Urinary bladder (tissue), 4 donors: ENCODE measurements at places on chromosomes 1 and 21. TPM values are rescaled to one million over a fixed set of nuclear protein-coding genes. Genes with fewer than 3 reads are reported as not detected.
A peak's percentile ranks its signal among the peaks of the same experiment; 100 is the strongest.

- no peak for DNase-seq
Measured at GRCh38 chr1:9849691-9850441, 26.1 kb upstream of the CLSTN1 start.

- DNase-seq: no peak
Measured at GRCh38 chr1:67300561-67300960, 7.1 kb upstream of the IL12RB2 start.

DNA sequence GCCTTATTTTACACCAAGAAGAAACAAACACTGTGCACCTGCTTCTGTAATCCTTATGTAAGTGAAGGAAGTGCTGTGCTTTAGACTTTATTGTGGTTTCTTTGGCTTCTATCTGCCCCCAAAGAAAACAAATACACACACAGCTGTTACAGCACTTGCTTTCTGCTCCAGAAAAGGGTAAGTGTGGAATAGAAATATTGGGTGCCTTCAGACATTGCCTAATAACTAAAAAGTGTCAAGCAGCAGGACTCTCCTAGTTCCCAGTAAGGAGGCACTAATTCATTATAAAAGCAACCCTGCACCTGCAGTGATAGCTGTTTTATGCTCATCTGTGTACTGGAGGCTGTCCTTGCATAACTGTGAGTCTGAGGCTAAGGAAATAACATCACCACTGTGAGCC, 23.4 kb upstream of the PRRX1 start:
- DNase-seq: no peak

GRCh38 chr1:77832901-77833300, 53.5 kb downstream of the MIGA1 start:
- peak; percentile 59 for DNase-seq

GRCh38 chr21:26167593-26167992, 3.0 kb downstream of the APP start:
- no peak for DNase-seq

DNA sequence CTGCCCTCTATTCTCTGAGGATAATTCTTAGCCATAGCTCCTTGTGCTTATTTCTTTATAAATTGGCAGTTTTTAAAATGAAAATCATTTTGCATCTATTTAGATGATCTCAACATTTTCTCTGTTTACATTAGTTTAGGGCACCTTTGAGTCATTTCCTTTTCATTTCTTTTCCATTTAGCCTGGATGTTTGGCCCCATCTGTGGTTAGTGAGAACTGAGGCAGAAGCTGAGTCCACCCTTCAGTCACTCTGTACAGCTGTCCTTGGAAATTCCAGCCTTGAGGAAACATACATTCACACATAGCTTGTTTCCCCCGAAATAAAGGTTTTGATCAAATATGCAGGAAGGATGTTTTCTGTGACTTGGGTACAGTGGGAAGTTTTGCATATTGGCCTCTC, 123.7 kb downstream of the NTNG1 start:
- DNase-seq: no peak

- DNase-seq: no peak
Measured at GRCh38 chr1:24058671-24059455, 53.1 kb downstream of the MYOM3 start.

- no peak for DNase-seq
Measured at GRCh38 chr1:28976248-28976647, 61.9 kb downstream of the EPB41 start.

DNA sequence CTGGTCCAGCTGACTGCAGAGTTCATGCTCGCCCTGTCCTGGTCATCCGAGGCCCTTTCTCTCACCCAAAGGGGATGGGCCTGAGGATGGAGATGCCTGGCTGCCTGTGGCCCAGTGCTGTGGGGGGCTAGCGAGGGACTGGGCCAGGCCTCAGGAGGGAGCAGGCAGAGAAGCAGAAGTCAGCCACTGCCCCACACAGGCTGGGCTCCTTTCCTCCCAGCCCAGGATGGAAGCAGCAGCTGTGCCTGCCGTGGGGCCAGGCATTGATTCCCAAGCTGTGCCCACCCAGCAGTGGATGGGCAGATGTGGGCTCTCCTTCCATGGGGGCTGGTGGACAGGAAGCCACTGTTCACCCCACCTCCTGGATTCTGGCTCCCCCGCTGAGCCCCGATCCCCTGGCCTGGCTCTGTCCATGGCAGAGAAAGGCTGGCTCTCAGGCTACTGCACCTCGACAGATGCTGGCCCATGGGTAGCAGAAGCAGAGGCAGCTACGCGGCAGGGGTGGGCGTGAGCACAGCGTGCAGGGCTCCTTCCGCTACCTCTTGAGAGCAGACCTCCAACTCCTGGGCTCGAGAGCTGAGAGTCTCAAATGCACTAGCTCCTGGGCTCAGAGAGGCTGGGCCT, 24.6 kb downstream of the RUNX3 start:
- no peak for DNase-seq

DNA sequence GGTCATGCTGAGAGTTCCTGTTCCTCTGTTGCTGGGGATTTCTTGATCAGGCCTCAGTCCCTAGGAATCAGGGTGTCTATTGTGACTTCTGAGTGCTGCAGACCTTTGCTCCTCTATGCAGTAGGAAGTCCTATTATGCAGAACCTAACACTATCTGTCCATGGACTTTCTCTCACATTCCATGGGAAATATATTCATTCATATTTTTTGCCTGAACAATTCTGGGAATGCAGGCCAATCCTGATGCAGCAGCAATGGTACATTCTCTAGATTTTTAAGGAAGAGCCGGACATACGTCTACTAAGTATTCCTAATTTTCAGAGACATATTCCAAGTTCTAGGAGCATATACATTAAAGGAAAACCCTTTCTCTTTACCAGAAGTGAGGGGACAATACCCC, 61.1 kb upstream of the C1orf87 start:
- DNase-seq: no peak

- no peak for DNase-seq
Measured at GRCh38 chr1:100517515-100517914, 20.4 kb upstream of the GPR88 start.

DNA sequence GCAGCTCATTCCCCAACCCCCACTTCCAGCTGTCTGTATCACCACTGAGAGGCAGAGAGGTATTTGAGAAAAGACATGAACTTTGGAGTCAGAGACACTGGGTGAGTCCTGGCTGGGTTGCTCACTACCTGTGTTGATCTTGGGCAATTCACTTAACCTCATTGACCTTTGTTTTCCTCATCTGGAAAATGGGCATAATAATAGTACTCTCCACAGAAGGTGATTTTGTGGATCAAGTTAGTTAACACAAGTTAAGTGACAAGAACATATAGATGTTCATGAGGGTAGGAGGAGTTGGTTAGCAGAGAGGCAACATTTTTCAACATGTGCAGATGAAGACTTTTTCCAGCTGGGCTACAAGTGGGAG, 17.1 kb upstream of the ETV3L start:
- DNase-seq: no peak

DNA sequence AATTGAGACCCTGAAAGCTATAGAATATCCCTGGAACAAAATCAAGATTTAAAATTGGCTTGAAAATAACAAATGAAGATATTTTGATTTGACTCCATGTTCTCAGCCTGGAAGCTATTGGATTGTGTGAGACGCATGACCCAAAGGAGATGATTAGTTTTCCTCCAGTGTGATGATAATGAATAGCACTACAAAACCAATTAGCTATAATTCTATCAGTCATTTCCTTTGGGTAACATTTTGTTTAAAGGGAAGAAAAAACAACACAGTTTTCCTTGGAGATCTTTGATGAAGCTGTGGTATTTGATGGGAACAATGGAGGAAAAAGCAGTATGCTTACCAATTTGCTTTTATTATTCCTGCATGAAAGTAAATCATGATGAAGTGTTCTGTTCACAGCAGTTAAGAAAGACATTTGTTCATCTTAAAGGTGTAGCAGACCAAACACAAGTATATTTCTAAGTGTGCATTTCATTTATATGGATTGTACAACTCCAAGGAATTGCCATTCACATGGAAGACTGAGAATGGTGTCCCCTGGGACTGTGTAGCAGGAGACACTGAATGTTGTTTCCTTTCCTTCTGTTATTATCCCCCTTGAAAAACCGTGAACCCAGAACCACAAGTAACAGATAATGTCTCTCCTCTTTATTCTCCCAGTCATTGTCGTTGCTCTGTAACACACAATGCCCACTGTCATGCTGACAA, 111.4 kb downstream of the CACHD1 start:
- no peak for DNase-seq

- no peak for DNase-seq
Measured at GRCh38 chr1:233138788-233139585, 156.5 kb downstream of the PCNX2 start.

GRCh38 chr1:109535481-109535880, 4.2 kb upstream of the GPR61 start:
- no peak for DNase-seq

DNA sequence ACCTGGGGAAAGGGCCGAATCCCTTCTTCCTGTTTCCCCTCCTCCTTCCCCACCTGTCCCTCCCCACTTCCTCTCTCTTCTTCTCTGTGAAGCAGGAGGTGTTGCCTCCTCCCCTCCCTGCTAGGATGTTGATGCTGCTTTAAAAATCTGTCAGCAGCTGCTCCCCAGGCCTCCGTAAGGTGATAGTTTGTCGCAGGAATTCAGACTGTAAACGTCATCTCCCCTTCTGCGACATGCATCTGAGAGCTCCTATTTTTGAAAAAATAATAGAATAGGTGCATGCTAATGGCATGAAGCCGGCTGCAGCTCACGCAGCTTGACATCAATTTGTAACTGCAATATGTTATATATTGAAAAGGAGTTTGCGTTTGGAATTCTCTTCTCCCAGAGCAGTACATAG, 70.1 kb downstream of the KAZN start:
- DNase-seq: no peak

DNA sequence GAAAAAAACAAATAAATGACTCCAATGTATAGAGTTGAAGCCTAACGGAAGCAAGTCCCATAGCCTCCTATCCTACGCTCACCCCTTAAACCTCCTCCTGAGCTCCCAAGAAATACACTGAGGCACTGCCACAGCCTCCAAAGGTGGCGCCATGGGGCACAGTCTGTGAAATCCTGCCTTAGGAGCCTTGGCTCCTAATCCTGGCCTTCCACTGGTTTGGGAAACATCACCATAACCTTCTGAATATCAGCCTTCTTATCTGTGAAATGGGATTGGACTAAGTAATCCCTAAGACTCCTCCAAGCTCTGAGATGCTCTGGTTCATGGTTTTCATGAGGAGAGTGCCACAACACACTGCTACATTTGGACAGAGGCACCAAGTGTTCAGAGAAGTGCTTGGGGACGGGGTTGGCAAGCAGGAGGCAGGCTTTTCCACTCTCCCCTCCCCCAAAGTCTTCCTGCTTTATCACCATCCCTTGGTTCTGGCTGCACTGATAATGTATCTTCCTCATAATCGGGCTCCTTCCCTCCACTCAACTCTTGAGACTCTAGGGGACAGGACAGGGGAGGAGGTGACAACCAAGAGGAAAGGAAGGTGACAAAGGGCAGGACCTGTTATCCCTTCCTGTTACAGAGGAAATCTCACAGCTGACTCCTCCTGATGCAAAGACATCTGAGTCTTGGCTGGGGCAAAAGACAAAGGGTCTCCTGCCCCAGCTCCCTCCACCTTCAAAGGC, 2.7 kb downstream of the SLAMF7 start:
- DNase-seq: no peak

DNA sequence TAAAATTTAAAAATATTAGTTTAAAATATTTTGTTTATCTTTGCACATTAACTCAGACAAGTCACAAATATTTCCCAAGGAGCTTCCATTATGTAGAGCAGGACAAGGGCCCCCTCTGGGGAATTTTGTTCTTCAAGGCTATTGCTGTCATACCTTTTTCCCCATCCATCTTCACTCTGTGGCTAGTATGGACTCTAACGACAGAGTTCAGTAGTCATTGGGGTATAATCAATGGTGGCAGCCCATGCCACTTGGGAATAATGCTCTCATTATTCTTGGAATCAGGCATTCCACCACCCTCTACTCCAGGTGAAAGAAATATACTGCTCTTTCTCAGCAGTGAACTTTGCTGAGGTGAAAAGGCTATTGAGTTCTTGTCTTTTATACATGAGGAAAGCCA, 38.5 kb upstream of the ERO1B start:
- DNase-seq: no peak

GRCh38 chr1:51937112-51937511, 53.4 kb downstream of the RAB3B start:
- DNase-seq: no peak

GRCh38 chr1:233516732-233517131, 97.2 kb upstream of the KCNK1 start:
- DNase-seq: no peak

DNA sequence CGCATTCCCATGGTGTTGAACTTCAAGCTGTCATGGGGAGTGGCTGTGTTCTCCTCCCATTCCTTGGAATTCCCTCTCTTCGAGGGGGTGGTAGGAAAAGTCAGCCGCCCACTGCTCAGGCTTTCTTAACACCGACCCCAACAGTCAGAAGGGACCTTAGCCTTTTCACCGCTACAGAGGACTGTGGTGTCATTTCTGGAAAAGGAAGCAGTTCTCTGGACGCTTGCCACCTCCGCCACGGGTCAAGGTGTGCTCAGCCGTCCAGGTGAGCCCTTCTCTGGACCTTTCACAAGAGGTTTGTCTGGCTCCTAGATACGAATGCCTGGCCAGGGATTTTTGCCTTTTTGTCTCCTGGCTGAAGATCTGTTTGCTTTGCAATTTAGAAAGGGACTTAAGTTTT, 31.8 kb downstream of the CLIC6 start:
- DNase-seq: no peak

DNA sequence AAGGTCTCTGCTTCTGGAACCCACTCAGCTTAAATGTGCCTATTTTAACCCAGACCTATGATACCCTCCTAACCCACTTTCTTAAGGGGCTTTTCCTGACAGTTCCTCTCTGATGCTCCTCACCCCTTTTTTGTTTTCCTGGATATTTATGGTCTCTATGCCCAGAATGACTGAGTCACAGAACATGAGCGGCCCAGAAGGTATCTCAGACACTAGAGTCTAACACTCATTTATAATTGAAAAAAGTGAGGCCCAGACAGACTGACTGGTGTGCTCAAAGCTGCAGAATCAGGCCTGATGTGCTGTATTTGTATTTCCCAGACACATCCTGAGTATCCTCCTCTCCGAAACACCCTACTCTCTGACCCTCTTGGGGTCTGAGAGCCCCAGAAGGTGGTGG, 44.0 kb downstream of the LRRC71 start:
- no peak for DNase-seq

TAS1R3 gene
- total RNA-seq: 0.48 TPM

TMEM53 gene
- total RNA-seq: 2.4 TPM

AIRE gene
- total RNA-seq: 0.11 TPM

RIIAD1 gene
- total RNA-seq: not detected

CACHD1 gene
- total RNA-seq: 22.3 TPM

OR14K1 gene
- not detected for total RNA-seq

AGMAT gene
- 0.48 TPM for total RNA-seq

IVL gene
- 2.7 TPM for total RNA-seq

ATAD3C gene
- total RNA-seq: 0.26 TPM

TSACC gene
- not detected for total RNA-seq
